ENCODE measurements at places on chromosomes 12 and 14. TPM values are rescaled to one million over a fixed set of nuclear protein-coding genes. Genes with fewer than 3 reads are reported as not detected.
A peak's percentile ranks its signal among the peaks of the same experiment; 100 is the strongest.

DNA sequence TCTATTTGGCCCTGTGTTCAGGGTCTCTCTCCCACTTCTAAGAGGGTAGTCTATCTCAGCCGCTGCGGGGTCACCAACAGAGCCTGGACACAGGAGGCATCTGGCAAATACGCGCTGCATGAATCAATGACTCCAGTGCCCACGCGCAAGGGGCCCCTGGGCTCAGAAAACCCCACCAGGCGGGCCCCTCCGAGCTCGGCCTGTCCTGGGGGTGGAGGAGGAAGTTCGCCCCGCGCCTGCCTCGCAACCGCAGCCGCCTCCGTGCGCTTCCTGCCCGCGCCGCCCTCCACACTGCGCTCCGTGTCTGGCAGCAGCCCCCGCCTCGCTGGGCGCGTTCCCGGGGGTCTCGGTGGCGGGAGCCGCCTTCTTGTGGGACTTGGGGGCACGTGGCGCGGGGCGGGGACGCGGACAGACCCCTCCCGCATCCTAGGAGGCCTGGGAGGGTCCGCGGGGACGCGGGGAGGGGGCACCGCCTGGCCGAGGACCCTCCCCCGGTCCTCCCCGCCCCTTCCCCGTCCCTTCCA lies 811 bp upstream of the FBRSL1 start:
- DNase-seq, result no peak

DNA sequence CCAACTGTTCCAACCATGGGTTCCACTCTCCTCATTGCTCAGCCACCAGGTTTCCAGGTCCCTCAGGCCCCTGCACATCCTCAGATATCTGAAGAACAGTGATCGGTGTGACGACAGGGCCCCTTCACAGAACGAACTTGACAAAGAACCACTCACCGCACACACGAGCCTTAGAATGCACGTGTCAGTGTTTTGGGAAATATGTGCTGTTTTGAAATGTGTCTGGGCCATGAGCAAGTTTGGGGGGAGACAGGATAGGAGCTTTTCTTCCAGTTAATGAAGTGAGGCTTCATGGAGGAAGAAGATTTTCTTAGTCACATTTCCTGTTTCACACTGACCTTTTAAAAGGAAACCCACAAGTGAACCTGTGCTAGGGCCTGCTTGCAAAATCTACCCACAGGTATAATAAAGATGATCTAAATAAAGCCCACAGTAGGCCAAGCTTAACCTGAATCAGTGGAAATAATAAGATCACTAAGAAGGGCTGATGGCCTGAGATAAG lies 58.6 kb downstream of the ZFP36L1 start:
- peak; percentile 21 for DNase-seq

P2RX7 gene
- total RNA-seq, result 0.43 TPM

ZNF740 gene
- 10.0 TPM for total RNA-seq

TAS2R46 gene
- 2.5 TPM for total RNA-seq

- no peak for DNase-seq
Observed at GRCh38 chr12:95463050-95463449, 10.9 kb upstream of the METAP2 start.

MMP19 gene
- total RNA-seq, result 0.33 TPM

EAPP gene
- total RNA-seq, result 30.7 TPM

DNA sequence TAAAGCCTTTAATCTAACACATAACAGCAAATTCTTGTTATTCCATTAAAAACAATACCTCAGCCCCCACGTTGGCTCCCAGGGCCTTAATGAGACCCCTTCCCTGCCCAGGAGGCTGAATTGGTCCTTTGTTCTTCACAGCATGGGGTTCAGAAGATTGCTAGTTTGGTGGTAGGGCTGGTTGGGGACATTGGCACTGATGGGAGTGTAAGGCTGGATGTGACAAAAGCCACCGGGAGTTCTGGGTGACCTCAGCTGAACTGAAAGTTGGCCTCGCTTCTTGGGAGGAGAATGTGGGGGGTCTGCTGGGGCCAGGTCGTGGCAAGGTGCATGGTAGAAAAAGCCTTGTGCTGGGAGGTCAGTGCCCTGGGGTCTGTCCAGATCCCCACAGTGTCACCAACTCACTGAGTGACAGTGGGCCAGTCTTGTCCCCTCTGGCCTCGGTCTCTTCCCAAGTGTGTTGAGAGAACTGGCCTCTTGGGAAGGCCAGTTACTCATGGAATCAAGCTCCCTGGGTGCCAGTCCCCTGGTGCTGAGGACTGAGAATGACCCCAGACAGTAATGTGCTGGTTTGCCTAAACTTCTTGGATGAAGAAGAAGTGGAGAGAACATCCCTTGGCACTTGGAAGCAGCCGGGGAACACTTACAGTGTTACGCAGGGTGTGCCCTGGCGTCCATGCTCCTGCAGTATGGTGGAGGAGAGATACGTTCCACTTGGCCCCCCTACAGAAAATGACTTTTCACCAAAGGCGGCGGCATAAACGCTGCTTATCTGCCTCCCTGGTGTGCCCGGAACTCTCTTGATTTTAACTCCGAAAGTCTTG lies 283.7 kb upstream of the RTL1 start:
- no peak for DNase-seq

SLC25A47 gene
- not detected for total RNA-seq

RPL10L gene
- not detected for total RNA-seq

KCTD10 gene
- total RNA-seq, result 125 TPM

DNA sequence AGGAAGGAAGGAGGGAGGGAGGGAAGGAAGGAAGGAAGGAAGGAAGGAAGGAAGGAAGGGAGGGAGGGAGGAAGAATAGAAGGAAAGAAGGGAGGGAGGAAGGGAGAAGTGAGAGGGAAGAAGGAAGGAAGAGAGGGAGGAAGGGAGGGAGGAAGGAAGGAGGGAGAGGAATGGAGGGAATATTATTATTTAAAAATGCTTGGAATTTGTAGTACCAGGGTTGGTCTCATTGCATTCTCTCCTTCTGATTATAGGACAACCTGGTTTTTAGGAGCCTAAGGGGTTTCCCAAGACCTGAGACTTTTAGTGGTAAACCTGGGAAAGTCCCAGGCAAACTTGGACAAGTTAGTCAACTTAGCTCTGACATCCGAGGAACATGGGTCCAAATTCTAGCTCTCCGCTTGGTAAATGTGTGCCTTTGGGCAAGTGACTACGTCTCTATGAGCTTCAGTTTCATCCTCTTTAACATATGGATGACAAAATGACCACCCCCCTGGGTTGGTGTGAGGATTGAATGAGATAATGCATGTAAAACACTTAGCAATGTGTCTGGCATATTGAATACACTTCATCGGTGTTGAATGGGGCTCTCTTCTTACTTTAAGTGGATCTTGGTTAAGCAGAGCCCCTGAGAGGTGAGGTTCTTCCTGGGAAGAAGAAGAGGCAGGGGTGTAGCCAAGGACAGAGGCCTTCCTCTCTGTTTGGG lies 690.7 kb upstream of the TBX3 start:
- DNase-seq, result peak; percentile 86

TEP1 gene
- 27.5 TPM for total RNA-seq

All from mammary epithelial cell (primary cell).